ENCODE measurements at places on chromosomes 6 and 20.

DNA sequence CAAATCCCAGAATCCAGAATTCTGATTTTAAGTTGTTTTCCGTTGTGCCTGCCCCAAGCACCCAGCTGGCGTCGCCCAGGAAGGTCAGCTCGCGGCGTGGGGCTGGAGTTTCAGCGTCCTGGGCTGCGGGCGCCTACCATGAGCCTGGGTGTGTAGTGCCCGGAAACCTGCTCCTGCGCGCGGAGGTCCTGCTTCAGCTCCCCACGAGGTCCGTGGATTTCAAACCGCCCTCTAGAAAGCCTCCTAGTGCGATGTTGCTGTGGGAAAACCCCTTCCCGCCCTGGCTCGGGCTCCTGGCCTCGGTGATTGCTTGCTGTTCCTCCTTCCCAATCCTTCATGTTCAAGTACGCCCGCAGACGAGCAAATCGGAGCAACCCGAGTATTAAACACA, 51.3 kb upstream of the NRN1 start:
- DNase-seq = no peak

DNA sequence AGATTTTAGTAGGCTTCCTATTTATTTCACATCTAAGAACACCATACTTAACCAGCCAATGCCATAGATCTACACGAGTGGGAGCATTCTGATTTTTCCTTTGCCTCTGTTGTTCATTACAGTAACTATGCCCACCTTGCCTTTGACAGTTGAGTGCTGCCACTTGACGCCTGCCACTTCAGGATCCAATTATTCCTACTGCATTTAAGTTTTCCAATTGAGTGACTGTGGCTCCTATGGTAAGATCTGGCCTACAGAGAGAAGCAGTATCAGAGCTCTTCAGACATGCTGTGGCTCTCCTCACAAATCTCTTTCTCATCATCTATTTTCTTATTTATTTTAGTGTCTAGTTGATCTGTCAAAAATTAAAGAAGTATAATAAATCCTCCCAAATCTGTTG, 403.0 kb upstream of the SPTLC3 start:
- DNase-seq = no peak

DNA sequence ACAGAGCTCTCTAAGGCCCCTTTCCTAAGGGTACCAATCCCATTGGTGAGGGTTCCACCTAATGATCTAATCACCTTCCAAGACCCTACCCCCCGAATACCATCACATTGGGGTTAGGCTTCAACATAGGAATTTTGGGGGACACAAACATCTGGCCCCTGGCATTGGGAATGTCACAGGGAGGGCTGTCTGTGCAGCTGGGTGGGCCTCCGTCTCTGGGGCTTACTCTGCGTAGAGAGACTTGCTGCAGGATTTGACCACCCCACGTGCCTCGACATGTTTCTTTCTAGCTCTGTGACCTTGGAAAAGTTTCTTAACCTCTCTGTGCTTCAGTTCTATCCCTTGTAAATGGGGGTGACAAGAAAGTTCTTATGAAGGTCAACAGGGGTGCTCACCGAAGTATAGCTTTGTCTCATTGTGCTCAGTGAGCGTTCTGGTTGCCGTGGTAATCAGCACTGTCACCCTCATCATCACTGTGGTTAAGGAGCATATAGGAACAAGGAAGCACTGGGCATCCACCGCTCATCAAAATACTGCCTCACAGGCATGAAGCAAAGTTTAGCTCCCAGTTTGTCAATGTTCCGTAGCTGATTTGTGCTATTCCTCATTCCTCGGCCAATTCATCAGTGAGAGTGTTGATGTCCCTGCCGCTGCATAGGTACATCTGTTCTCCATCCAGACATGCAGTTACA, 152.8 kb downstream of the SYCP2 start:
- DNase-seq = no peak

- DNase-seq = no peak
These were observed 187.2 kb upstream of the SOX4 start for GRCh38 chr6:21406316-21406715.

GRCh38 chr20:2363587-2363986, 17.1 kb upstream of the TGM6 start:
- DNase-seq = no peak

DNA sequence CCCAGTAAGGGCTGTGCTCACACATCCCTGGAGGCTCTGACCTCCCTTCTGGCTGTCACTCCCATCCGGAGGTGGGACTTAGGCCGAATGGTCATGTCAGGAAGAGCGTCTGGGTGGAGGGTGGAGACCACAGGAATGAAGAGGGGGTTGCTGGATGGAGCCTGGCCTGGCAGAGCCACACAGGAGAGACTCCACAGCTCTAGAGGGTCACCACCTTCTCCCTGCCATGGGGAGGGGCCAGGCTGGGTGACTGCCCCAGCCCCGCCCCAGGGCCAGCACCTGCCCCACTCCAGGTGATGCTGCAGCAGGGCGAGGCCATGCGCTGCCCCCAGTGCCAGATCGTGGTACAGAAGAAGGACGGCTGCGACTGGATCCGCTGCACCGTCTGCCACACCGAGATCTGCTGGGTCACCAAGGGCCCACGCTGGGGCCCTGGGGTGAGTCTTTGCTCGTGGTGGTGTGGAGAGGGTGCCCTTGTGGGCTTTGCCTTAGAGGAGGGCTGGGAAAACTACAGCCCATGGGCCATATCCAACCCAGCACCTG, 20.6 kb downstream of the RBCK1 start:
- no peak for DNase-seq

DNA sequence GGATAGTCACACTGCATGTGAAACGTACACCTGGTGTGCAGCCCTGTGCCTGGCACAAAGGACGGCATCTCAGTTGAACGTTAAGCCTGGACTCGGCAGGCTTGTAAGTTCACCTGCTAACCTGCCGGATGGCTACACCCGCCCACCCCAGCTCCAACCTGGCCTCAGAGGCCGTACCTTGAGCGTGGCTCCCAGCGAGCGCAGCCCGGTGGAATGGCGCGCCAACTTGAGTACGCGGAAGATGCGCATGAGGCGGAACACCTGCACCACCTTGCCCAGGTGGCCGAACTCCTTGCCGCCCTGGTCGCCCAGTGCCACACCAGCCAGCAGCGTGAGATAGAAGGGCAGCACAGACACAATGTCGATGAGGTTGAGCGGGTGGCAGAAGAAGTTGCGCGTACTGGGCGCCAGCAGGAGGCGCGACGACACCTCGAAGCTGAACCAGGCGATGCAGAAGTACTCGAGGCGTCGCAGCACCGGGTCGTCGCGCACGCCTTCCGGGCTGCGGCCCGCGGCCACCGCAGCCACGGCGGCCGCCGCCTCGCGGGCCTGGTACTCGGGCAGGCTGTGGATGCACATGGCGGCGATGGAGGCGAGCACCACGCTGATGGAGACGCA, 3.3 kb downstream of the KCNS1 start:
- no peak for DNase-seq

- no peak for DNase-seq
These were observed 117.0 kb upstream of the PMEPA1 start for GRCh38 chr20:57826666-57827287.

- no peak for DNase-seq
These were observed 293.7 kb upstream of the CDYL start for GRCh38 chr6:4482461-4482860.

GRCh38 chr6:96899451-96899998, 1.8 kb upstream of the NDUFAF4 start:
- no peak for DNase-seq

DNA sequence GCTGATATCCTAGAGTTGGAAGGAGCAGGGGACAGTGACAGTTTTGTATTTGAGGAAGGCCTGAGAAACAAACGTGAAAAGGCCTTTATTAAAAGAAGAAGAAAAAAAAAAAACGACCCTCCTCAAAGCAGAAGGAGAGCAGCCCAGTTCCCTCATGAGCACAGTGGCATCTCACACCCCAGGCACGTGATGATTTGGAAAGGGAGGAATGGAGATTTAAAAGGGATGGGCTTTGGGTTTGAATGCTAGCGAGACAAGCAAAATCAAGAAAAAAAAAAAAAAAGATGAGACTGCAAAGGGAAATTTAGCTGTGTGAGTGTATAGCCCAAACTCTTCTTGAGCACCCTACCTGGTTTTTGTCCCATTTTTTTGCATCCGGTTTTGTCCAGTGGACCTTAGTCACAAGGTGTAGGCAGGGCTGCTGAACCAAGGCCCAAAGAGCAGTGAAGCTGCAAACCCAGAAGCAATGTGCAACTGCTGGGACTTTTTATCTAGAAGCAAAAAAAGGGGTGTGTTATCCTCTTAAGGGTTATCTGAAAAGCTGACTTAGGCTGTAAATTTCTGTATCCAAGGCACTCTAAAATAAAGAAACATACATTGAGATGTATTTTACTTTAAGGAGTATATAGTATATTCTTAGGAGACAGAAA, 54.5 kb upstream of the RREB1 start:
- DNase-seq = no peak

- no peak for DNase-seq
These were observed 659 bp downstream of the SLC35F1 start for GRCh38 chr6:117907601-117908245.

- DNase-seq = no peak
These were observed 25.0 kb downstream of the BMP7 start for GRCh38 chr20:57241363-57241991.

GRCh38 chr20:48738399-48739304, 89.1 kb downstream of the PREX1 start:
- no peak for DNase-seq

DNA sequence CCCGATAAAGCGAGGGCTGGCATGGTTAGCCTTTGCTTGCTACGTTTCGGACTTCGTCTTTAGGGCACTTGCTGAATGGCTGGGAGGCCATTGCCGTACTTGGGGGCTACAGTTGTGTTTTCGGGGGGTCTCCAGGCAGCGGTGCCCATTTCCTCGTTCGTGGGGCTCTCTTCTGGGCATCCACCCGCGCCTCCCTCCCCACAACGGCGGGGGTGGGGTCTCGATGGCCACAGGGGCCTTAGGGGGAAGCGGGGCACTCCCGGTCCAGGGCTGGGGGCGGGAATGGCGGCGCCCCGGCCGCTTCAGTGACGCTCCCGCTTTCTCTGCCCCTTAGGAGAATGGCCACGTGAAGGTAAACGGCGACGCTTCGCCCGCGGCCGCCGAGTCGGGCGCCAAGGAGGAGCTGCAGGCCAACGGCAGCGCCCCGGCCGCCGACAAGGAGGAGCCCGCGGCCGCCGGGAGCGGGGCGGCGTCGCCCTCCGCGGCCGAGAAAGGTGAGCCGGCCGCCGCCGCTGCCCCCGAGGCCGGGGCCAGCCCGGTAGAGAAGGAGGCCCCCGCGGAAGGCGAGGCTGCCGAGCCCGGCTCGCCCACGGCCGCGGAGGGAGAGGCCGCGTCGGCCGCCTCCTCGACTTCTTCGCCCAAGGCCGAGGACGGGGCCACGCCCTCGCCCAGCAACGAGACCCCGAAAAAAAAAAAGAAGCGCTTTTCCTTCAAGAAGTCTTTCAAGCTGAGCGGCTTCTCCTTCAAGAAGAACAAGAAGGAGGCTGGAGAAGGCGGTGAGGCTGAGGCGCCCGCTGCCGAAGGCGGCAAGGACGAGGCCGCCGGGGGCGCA, 2.4 kb downstream of the MARCKS start:
- no peak for DNase-seq

DNA sequence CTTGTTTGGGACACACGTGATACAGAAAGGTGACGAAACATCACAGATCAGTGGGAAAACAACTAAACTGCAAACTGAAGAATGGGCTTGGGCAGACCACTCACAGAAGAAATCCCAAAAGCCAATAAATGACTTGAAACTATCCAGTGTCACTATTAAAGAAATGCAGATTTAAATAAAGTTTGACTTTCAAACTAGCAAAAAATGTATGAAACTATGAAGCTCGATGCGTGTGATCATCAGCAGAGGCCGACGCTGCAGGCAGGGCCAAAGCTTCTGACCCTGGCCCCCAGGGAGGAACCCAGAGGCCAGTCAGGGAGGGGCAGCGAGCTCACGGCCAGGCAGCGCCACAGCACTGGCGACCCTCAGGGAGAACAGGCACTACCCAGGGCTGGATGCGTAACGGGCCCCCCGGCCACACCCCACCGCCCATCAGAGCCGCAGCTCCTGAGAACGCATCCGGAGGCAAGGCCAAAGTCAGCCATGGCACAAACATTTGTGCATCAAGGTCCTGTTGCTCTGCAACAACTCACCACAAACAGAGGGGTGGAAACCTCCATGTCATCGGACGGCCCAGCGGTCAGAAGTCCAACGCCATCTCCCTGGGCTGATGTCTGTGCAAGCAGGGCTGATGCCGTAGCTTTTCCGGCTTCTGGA, 94.1 kb downstream of the YTHDF1 start:
- DNase-seq = no peak

- DNase-seq = no peak
These were observed 61.7 kb downstream of the E2F3 start for GRCh38 chr6:20463396-20463795.

GRCh38 chr20:61575151-61575937, 323.3 kb downstream of the CDH4 start:
- no peak for DNase-seq

DNA sequence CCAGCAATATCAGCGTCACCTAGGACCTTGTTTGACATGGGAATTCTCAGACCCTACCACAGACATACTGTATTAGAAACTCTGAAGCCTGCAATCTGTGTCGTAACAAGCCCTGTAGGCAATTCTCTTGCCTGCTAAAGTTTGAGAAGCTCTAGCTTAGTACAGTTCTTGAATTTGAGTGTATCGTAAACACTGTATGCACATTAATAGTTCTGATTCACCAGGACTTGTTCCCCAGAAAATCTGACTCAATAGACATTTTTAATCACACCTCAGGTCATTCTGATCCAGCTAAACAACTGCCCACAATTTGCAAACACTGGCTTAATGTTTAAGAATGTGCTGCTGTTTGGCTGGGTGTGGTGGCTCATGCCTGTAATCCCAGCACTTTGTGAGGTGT, 414.3 kb downstream of the TFAP2A start:
- no peak for DNase-seq

- no peak for DNase-seq
These were observed 763.2 kb upstream of the FLRT3 start for GRCh38 chr20:15100506-15101160.

DNA sequence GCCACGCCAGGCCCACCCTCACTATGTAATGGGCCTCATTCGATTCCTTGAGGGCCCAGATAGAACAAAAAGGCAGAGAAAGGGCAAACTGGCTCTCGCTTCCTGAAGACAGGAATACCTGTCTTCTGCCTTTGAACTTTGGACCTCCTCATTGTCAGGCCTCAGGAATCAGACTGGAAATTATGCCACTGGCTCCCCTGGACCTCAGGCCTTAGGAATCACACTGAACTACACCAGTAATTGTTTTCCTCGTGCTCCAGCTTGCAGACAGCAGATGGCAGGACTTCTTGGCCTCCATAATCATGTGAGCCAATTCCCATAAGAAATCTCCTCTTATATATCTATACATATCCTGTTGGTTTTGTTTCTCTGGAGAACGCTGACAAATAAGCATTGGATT, 258.6 kb upstream of the KCNG1 start:
- no peak for DNase-seq

- DNase-seq = no peak
These were observed 35.4 kb downstream of the FBXO9 start for GRCh38 chr6:53100561-53100960.
